KBM-7 (cell line): ENCODE measurements at places on chromosomes 6 and 20.

DNA sequence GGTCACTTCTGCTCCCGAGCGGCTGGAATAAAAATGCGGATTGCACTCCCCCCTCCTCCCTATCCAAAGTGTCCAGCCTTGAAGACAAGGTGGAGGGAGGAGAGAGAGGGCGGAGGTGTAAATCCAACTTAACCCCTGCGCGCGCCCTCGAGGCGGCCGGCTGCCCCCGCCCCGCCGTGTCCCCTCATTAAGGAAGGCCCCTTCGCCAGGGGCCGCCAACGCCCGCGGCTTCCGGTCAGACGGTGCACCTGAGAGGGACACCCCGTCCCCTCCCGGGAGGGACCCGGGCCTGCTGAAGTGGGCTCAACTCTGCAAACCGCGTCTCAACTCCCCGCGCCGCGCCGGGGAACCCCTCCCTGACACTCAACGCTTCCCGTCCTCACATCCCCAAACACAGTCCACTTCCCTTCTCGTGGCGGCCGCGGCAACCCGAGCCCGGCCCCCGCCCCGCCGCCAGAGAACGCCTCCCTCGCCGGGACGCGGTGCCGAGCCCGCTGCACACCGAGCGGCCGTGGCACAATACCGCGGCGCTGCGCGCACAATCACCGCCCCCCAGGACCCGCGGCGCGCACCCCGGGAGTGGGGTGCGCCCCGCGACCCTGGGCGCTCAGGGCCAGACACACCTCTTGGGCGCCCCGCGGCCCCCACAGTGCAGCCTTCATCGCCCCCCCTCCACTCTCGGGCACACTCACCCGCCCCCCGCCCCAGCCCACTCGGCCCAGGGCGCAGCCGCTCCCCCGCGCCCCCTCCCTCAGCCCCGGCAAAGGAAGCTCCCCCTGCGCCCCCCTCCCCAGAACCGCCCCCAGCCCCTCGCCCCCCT, 102.5 kb downstream of the NOL4L start:
- DNase-seq, result peak; percentile 60

- no peak for DNase-seq
Observed at GRCh38 chr20:1702855-1703254, 45.3 kb upstream of the SIRPG start.

DNA sequence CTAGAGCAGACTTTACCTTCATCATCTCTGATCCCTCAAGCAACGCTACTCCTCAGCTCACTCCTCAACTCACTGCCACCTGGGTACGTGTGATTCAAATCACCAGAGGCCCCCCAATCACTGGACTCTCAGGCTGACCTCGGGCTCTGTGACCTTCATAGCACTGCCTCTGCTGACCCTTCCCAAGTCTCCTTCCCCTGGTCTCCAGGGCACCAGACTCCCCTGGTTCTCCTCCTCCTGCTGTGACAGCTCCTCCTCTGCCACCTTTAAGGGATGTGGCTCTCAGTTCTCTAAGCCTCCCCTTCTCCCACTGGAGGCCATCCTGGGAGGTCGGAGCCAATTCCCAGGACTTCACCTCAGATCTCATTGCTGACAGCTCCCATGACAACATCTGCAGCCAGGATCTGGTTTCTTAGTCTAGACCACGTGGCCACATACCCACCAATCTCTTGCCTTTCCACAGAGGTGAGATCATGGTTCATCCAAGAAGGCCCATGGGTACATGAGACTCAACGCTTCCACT, 90.4 kb downstream of the NFATC2 start:
- no peak for DNase-seq

GRCh38 chr6:118594877-118595276, 46.8 kb downstream of the PLN start:
- DNase-seq, result peak; percentile 63

- DNase-seq, result no peak
Observed at GRCh38 chr20:59082981-59083380, 40.4 kb upstream of the PRELID3B start.

GRCh38 chr6:81783893-81784292, 31.4 kb upstream of the TENT5A start:
- no peak for DNase-seq
